ENCODE measurements at places on chromosomes 12 and 14.

GRCh38 chr12:125340791-125341190 is 275.6 kb downstream of the AACS start:
- DNase-seq, result no peak

DNA sequence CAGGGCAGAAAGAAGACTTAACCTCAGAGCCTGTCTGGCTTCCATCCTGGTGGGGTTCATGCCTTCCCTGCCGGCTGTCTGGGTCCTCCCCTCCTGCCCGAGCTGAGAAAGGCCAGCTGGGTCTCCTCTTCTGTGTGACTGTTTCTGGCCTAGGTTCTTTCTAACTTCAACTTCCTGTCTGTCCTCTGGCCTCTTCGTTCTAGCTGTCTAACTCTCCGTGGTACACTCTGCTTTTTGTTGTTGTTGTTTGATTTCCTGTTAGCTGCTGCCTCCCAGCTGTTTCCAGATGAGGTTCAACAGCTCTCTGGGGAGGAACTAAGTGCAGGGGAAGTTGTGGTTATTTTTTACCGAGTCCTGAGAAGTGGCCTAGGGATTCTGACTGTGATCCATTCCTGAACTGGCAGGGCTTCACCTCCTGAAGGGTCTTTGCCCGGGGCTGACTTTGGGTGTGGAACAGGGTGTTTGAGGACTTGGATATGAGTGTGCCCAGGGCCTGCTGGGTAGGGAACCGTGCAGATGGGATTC is 3.2 kb downstream of the MLXIP start:
- peak; percentile 74 for DNase-seq

DNA sequence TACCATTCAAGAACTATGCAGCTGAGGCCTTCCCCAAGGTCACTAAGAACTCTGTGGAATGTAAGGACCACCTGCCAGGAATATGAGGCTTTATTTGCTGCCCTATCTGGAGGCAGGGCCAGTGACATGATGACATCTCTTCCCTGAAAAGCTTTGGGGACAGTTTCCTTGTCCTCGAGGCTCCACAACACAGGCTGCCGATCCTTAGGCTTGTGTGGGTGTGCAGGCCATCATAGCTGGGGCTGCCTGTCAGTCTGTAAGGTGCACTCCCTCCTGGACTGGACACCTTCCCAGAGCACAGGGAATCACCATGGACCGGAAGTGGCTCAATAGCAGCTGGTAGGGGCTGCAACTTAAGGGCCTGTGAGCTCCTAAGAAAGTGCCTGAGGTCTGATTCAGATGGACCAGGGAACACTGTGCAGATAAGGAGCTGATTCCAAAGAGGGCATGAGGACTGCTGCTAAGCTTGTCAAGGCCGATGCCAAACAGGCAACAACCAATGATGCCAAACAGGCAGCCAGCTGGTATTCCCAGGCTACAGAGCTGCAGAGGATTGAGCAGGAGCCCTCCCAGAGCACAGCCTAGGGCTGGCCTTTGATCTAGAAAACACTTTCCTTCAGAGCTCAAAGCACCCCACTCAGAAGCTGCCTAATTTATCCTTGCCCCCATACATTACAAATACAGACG is 84.3 kb downstream of the CRACR2A start:
- no peak for DNase-seq

DNA sequence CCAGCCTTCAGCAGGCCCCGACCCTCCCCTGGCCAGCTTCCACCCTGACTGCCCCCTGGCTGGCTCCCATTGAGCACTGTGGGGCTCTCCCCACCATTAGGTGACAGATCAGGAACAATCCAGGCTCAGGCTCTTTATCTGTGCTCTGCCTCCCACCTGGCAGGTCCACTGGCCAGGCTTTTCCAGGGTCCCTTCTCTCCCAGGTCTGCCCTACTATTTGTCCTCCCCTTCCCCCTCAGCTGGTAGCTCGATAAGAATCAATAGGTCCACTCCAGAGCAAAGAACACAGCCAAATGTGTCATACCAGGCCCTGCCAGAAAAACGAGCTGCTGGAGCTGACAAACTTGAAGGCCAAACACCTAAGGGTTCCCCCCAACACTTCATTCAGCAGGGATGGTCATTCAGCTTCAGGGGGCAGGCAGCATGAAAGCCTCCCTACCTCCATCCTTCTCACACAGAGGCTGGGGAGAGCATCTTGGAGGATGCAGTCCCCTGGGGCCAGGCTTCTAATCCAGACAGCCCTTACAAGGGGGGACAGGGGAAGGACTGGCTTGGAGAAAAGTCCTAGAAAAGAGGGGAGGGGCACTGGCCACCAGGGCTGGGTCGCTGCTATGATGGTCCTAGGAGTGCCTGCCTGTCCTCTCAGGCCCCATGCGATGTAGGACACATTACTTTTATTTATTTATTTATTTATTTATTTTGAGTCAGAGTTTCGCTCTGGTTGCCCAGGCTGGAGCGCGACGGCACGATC is 1.9 kb upstream of the KRT18 start:
- no peak for DNase-seq

DNA sequence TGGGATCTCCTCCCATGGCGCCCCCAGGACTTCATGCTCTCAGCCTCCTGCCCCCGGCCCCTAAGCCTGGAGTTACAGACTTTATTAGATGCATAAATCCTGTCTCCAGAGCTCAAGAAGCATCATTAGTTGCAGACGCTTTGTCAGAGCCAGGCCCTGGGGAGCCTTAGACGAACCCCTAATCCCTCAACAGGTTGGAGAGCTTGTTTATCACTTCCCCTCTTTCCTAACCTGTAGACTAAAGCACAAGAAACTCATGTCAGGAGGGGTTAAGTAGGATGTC is 260 bp upstream of the NPFF start:
- DNase-seq, result no peak

DNA sequence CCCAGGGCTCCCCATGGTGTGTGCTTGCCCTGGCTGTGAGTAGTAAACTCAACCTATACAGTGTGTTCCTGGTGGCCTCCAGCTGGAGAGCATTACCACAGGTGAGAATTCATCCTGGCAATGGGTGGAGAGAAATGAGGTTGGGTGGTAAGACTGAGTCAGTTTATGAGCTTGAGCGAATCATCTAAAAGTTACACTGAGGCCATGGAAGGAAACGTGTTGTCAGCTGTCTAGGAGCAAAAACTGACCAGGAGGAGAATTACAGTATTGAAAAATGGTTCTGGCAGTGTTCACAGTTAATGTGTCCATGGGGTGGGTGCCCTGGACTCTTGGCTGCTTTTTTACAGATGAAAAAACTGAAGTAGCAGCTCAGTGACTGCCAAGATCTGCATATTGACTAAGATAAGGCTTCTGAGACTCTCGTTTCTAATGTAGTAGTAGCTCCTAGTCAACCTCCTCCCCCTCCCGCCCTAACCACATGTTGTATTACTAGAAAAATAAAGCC is 202.0 kb upstream of the AMIGO2 start:
- peak; percentile 13 for DNase-seq

- DNase-seq, result no peak
These were observed 86.1 kb downstream of the SLC24A4 start for GRCh38 chr14:92409043-92409442.

GRCh38 chr12:79453820-79454219 is 236.9 kb downstream of the PAWR start:
- no peak for DNase-seq

DNA sequence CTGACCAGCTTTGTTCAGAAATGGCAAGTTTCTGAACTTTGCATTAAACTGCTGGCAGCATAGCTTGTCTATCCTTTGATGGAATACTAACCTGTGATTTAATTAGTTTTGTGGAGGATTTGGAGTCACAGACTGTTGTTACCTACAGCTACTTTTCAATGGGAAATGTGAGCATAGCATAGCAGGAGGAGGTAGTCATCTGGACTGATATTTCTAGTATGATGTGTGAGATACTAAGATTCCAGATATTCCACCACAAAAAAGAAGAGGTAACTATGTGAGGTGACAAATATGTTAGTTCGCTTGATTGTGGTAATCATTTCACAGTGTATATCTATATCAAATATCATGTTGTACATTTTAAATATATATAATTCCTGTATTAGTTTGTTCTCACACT is 833.0 kb downstream of the SLC6A15 start:
- no peak for DNase-seq

DNA sequence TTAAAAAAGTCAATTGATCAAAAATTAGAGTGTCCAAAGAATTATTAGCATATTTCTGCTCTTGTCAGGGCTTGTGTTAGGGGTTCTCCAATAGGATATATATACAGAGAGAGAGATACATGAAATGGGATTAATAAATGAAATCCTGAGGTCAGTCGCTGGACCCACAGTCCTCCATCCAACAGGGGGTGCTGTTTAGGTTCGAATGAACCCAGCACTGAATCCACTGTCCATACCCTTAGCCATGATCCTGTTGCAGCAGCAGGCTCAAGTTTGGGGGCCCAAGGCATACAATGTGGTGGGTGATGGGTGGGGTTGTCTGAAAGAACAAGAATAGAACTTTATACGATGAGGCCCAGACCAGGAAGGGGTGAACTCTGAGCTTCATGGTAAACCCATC is 780 bp upstream of the MYO1H start:
- peak; percentile 40 for DNase-seq

- peak; percentile 23 for DNase-seq
These were observed 857 bp downstream of the ETNK1 start for GRCh38 chr12:22625762-22626294.

DNA sequence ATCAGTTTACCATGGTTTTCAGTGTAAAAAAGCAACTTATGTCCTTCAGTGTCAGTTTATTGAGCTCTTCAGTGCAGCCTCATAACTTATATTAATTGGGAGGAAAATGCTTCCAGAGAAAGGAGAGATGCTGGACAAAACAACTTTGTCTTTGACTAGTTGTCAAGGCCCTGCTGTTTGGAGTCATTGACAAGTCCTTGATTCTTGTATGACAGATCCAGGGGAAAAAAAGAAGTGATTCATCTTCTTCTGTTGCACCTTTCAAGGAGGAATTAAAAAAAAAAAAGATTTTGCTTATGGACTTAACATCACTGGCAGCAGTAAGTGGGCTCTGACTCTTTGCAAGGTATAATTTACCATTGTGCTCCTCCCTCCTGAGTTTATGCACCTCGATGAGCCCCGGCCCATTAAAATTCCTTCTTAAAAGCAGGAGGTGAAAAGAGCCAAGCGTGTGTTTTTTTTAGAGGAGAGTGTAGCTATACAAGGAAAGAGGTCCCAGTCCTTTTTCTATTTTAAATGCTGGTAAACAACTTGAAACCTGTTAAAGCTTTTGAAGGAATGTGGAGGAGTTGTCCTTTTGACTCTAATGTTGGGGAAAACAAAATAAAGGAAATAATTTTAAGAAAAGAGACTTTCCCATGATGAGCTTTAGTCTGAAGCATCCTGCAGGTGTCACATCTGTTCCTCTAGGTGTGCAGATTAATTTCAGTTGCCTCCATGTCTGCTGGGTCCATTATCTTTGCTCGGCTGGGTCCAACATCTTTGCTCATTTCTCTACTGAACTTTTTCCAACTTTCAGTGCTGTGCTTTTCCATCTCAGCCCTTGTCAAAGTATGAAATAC is 431.6 kb downstream of the RAD51B start:
- DNase-seq, result no peak
